Fibroblast of lung (primary cell): ENCODE measurements at places on chromosomes 2 and 18.

DNA sequence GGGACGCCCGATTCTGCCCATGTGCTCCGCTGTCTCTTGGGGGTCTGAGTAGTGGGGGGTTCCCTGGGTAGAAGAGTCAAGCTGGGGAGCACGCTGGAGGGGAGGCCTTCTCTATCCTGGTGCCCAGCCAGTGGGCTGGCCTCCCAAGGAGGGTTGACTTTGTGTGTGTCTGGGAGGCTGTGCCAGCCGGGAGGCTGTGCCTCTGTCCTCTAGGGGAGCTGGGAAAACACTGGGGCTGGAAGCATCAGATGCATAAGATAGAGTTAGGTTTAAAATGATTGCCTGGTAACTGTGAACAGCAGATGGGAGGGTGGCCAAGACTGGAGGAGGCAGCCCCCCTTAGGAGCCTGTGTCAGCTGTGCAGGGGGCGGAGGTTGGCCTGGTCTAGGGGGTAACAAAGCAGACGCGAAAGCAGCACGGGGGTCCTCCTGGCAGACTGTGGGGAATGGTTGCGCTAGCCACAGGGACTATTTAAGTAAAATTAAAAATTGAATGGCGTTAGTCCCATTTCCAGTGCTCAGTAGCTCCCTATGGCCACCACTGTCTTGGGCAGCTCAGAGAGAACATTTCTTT lies 1.3 kb downstream of the ING5 start:
- DNase-seq, result peak; percentile 18

DNA sequence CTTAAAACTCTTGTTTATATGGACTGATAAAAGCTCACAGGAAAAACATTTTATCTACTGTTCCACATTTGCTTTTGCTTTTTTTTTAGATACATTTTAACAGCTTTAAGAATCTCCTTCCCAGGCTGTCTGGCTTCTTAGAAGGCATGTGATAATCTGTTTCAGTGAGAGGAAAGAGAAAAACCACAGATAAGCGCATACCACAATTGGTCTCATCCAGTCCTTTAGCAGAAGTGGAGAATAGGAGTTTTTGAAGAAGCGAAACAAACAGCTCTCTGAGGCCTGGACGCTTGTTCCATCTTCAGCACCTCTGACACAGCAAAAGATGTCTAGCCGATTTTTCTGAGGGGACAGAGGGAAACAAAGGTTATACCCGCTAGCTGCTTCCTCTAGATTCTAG lies 37.6 kb downstream of the RMC1 start:
- no peak for DNase-seq

- DNase-seq, result no peak
Observed at GRCh38 chr2:240255165-240255491, 114.7 kb upstream of the OTOS start.

- DNase-seq, result peak; percentile 94
Observed at GRCh38 chr2:234444893-234445292, 52.0 kb downstream of the ARL4C start.

DNA sequence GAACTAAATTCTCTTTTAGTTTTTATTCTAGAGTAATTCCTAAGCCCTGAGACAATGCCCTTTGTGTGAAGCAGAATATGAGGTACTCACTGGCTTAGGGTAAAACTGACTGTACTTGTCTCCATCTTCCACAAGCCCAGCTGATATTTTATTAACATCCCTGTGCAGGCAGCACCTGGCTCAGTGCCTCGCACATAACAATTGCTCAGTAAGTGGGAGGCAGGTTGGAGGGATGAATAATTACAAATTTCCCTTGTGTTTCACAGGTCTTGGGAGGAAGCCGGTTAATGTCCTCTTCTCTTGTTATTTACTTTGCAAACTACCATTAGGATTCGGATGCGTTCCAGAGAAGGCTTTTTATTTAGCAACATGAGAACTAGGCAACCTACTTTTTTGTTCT lies 249.8 kb upstream of the FSHR start:
- DNase-seq, result no peak
